ENCODE measurements at places on chromosomes 4 and X.
A peak's percentile ranks its signal among the peaks of the same experiment; 100 is the strongest.

DNA sequence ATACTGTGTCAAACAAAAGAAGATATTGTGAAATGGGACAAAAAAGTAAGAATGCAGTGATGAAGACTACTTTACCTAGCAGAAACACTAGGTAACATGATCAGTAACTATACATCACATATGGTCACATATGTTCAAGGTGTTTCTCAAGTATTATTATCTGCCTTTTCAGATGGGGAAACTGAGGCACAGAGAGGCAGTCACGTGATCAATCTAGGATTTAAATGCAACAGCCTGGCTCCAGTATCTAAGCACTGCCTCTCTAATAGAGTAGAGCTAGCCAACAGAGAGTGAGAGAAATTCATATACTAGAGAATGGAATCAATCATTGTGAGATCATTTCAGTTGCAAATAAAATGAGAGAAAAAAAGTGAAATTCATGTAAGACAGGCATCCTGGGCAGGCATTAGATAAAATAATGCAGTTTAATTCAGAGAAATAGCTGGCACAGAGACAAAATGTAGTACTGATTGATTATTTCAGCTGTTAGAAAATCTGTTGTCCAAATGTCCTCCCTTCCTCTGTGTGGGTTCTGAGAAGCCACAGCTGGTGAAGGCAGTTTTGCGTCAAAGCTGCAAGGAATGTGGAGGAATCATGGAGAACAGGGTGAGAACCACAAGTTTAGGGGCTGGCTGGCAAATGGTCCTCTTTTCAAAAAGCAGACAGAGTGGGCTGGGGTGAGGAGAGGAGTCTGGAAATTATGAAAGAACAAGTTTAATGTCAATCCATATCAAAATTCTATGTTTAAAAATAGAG, 26.0 kb downstream of the SMIM43 start:
- DNase-seq: no peak

DNA sequence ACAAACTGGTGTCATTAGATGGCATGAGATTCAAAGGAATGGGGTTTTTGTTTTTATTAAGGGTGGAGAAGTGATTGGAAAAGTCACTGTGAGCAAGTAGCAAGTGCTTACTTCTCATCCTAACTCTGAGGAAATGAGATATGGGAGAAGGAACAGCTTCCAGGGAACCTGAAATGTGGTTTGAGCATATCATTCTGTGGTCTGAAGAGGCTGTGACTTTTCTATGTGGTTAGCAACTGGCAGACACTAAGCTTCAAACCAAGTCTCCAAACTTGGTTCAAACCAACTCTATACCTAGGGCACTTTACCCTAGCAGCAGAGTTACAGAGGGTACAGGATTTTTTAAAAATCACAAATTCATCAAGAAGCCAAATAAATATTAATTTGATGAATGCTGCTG, 58.2 kb downstream of the DCLK2 start:
- no peak for DNase-seq

- DNase-seq: peak; percentile 2
These were observed 55.7 kb downstream of the CPZ start for GRCh38 chr4:8648296-8648695.

GRCh38 chr4:100208964-100209363, 18.7 kb upstream of the DDIT4L start:
- DNase-seq: no peak

DNA sequence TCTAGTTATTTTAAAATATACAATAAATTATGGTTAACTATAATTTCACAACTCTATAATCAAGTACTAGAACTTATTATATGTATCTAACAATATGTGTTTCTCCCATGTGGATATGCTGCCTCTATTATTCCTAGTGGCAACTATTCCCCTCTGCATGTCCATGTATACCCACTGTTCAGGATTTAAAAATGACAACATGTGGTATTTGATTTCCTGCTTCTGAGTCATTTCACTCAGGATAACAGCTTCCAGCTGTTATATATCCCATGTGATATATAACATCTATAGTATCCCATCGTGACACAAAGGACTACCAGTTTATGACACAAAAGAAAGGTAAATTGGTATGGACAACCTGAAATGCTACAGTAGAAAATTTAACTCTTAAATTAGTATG, 167.4 kb upstream of the TACR3 start:
- DNase-seq: no peak

GRCh38 chr4:24924309-24924781, 11.5 kb upstream of the CCDC149 start:
- DNase-seq: no peak

GRCh38 chr4:142358656-142359055, 487.4 kb downstream of the INPP4B start:
- no peak for DNase-seq

GRCh38 chr4:109278594-109279031, 23.8 kb downstream of the COL25A1 start:
- DNase-seq: no peak

DNA sequence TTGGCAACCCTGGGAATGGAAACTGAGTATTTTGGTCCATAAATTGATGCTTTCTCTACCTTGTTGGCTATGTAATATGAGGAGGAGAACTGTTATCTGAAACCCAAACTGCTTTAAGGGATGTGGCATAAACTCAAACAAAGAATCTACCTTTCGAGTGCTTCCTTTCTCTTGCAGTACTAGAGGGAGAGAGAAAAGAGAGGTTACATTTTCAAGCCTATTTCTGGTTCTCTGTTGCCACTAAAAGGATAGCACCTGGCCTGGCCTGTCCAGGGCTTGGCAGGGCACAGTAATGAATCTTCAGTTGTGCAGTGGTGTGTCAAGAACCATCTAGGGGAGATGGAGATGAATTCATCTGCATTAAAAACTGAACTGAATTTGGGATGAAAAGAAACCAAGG, 308.6 kb downstream of the PTTG2 start:
- DNase-seq: no peak

GRCh38 chrX:88883200-88883599, 136.2 kb downstream of the CPXCR1 start:
- no peak for DNase-seq

- DNase-seq: peak; percentile 58
These were observed 31.5 kb downstream of the BLOC1S4 start for GRCh38 chr4:6747294-6748051.

DNA sequence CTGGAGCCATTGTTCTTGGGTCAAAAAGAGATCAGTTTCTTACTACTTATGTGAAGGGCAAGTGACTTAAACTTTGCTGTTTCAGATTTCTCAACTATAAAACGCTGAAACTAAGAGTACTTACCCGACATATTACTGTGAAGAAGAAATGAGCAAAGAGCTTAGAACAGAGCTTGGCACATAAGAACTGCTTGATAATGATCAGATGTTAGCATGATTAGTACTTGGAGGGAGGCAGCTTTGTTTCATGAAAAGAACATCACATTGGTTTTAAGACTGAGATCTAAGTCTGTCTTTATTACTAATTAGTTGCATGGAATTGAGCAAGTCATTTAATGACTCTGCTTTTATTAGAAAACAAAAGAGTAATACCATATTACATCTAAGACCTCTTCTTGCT, 169.1 kb downstream of the ARHGAP24 start:
- no peak for DNase-seq

- DNase-seq: peak; percentile 38
These were observed 316.3 kb downstream of the CAMK2D start for GRCh38 chr4:113445286-113445685.
